GM13976 (cell line): ENCODE measurements at places on chromosomes 6 and 20.

DNA sequence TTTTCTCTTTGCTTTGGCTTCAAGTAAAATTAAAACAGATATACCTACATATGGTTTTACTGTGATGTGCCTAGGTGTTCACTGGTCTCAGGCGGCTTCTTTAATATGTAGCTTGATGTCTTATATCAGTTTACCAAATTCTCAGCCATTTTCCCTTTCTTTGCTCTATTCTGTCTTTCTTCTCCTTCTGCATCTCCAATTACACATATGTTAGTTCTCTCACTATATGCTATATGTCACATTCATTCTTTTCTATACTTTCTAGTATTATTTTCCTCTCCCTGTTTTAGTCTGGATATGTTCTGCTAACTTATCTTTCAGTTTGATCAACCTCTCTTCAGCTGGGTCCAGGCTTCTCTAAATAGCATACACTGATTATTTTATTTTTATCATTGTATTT, 14.4 kb upstream of the WFDC8 start:
- no peak for DNase-seq

DNA sequence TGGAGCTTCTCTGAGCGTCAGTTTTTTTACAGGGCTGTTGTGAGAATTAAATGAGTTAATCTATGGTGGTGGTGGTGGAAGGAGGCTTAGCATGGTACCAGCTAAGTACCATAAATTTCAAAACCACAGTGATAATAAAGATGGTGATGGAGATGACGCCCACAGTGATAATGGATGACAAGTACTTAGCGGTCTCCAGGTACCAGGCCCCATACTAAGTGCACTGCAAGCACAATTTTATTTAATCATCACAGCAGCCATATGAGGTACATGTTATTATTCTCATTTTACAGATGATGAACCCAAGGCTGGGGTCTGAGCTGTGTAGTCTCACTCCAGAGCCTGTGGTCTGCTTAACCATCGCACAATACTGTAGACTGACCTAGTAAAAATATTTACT, 75.1 kb downstream of the PAX1 start:
- DNase-seq, result no peak

- no peak for DNase-seq
Measured at GRCh38 chr6:154429711-154430110, 73.1 kb upstream of the IPCEF1 start.

GRCh38 chr6:133945158-133945557, 7.9 kb upstream of the TBPL1 start:
- DNase-seq, result no peak

GRCh38 chr6:134015719-134016557, 36.5 kb downstream of the SLC2A12 start:
- DNase-seq, result no peak

- peak; percentile 77 for DNase-seq
Measured at GRCh38 chr6:161393839-161394364, 120.0 kb upstream of the AGPAT4 start.

DNA sequence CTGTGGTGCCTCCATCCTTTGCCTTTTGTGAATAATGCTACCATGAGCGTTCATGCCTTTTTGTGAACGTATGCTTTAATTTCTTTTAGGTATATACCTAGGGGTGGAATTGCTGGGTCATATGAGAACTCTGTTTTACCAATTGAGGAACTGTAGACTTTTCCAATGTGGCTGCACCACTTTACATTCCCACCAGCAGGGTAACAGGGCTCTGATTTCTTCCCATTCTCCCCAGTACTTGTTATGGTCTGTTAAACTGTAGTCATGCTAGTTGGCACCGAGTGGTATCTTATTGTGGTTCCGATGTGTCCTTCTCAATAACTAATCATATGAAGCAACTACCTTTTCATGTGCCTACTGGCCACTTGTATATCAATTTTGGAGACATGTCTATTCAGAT, 312.1 kb downstream of the GMDS start:
- DNase-seq, result no peak

GRCh38 chr6:9657994-9658393, 756.9 kb downstream of the TFAP2A start:
- no peak for DNase-seq

GRCh38 chr6:30020626-30021025, 40.4 kb upstream of the POLR1H start:
- DNase-seq, result no peak

GRCh38 chr6:139019722-139020121, 8.8 kb upstream of the ABRACL start:
- no peak for DNase-seq

DNA sequence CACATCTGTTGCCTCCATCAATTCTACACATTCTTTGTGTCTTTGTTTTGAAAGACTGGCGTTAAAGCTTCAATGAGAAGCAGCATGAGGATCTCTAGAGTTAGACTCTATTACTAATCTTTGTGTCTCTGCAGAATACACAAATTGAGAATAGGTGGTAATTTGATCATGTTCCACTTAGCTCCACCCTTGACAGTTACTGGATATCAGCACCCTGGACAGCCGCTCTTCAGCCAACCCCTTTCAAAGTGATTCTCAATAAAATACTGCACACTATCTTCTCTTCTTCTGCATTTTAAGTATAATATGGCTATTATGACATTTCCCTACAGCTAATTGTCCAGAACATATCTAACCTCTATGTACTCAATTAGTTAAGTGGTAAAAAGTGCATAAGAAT, 54.3 kb upstream of the CNR1 start:
- peak; percentile 18 for DNase-seq

DNA sequence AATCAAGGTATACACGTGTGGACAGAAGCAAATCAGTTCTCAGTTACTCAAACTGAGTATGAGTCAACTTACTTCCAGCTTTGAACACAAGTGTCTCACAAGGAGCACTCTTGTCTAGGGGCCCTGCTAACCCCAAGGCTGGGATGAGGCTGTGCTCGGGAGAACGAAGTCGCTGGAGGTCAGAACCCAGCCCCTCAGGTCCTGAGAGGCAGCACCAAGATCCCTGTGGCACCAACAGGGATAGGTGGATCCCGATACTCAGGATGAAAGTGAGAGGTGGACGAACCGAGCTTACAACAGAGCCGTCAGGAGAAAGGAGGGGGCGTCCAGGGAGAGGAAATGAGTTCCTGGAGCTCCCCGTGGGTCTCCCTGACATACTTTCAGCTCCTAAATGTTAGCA, 85.7 kb downstream of the GINS1 start:
- DNase-seq, result no peak

GRCh38 chr20:18802012-18802634, 11.5 kb upstream of the SCP2D1 start:
- DNase-seq, result peak; percentile 41

DNA sequence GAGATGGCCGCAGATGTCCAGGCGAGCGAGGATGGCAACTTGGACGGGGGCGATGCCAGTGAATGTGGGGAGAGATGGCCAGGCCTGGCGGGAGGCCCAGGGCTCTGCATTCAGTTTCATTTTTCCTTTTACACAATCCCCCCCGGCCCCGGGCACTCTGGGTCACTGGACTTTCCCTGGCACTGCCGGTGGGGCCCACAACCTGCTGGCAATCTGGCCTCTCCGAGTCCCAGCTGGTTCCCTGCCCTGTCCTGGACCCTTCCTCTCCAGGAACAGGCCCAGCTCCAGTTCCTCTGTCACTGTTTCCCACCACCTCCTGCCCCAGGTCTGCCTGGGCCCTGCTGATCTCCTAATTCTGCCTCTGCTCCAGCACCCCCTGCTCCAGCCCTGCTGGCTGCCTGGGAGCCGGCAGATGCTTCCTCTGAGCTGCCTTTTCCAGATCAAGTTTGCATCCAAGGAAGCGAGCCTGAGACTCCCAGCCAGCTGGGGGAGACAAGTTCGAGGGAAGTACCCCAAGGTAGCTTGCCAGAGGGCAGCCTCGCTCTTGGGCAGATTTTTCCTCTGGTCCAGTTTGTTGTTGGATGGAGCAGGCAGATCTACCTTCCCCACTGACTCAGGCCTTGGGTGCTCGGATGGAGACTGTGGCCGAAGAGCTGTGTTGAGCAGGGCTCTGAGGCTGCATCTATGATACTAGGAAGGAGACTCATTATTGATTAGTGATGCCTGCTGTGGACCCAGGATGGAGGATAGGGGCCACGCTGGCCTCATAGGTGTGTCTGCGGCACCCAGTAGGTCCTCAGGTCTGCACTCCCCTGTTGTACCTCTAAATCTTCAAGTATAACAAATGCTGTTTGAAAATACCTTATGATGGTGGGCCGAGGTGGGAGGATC, 83.2 kb downstream of the CEBPB start:
- no peak for DNase-seq

- no peak for DNase-seq
Measured at GRCh38 chr6:157879873-157880254, 56.8 kb downstream of the SNX9 start.

DNA sequence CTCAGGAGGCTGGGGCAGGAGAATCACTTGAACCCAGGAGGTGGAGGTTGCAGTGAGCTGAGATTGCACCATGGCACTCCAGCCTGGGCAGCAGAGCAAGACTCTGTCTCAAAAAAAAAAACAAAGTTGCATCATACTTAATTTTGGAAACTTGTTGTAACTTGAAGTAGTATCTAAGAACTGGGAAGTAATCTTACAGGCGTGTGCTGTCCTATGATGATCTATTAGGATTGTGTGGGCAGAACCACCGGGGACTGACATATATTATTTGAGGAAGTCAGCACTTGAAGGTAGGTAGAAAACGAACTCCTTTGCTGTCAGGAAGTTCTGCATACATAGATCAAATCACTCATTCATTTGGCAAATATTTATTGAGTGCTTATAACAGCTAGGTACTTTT, 188.5 kb downstream of the ZNF217 start:
- DNase-seq, result no peak

GRCh38 chr6:159691133-159691962, 1.7 kb downstream of the SOD2 start:
- peak; percentile 63 for DNase-seq

- DNase-seq, result no peak
Measured at GRCh38 chr20:57112448-57112847, 154.0 kb downstream of the BMP7 start.

DNA sequence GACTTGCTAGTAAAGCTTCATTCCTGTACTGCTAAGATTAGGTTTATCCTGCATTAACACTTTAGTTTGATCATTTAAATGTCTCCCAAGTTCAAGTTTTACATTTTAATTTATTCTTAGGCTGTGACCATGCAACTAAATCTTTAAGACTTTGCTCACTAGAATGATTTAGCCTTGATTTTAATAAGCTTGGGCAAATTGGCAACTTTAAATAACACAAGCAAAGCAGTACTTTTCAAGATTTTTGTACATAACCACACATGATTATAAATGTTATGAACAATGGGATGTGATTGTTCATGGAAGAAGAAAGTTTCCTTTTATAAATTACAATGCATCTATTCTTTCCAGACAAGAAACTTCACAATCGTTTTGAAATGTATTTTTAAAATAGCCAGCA, 948.0 kb upstream of the EPHA7 start:
- DNase-seq, result no peak

- DNase-seq, result no peak
Measured at GRCh38 chr6:56162081-56162480, 85.3 kb downstream of the COL21A1 start.

DNA sequence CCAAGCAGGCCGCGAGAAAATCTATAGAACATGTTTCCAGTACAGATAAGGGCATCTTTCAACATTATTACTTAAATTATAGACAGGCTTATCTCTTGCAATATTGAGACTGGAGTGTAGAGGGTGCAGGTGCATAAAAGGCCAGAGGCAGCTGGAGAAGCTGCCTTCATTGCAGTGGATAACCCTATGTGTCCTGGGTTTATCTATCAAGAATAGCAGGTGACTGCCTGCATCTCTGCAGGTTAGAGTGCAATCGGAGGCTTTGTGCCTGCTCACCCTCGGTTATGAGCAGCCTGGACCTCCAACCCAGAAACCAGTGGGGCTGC, 28.7 kb upstream of the ECI2 start:
- no peak for DNase-seq

DNA sequence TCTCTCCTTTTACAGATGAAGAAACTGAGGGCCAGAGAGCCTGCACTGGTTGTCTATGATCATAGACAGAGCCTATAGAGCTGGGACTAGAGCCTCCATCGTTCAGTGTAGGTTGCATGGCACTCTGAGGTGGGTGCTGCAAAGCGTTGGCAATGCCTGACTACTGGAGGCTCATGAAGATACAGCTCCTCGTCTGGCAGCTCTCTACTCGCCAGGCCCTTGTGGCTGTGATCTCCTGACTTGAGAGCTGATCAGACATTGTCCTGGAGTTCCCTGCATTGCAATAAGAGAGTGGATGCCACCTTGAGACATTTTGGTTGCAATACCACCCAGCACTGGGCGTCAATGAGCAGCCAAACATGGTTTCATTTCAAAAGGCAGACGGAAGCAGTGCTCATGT, 270.1 kb upstream of the ARID1B start:
- no peak for DNase-seq

DNA sequence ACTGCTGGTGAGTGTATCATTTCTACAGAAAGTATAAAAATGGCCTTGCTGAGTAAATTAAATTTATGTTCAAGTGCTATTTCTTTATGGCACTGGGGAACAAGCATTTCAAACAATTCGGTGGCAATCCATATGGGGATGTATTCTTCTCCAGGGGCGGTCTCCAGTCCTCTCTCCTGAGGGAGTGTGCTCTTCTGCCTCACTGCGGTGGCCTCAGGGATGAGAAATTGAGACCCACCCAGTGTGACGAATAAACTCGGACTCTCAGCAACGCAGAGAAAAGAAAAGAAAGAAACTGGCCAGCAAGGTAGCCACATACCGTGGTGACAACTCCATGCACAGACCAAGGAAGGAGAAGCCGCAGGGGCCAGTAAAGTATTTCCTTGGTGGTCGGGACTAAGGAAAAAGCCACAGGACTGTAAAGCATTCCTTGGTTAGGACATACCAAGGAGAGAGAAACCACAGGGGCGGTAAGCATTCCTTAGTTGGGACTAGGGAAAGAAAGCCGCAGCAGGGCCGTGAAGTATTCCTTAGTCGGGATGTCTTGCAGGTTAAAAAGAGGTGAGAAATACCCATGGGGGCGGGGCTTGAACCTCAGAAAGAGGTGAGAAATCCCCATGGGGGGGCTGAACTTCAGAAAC, 13.6 kb upstream of the GOPC start:
- no peak for DNase-seq

GRCh38 chr6:109874086-109874485, 104.0 kb upstream of the GPR6 start:
- DNase-seq, result no peak

GRCh38 chr20:46093531-46093930, 3.8 kb upstream of the NCOA5 start:
- no peak for DNase-seq

- no peak for DNase-seq
Measured at GRCh38 chr6:116772450-116772849, 6.9 kb upstream of the FAM162B start.

- no peak for DNase-seq
Measured at GRCh38 chr6:8000188-8000596, 64.0 kb downstream of the BLOC1S5 start.

GRCh38 chr6:154304191-154304590, 52.4 kb downstream of the IPCEF1 start:
- DNase-seq, result no peak

- DNase-seq, result no peak
Measured at GRCh38 chr6:4644996-4645395, 131.2 kb upstream of the CDYL start.

GRCh38 chr20:63652192-63652980, 838 bp downstream of the STMN3 start:
- no peak for DNase-seq
